ENCODE measurements at places on chromosomes 1 and 21. TPM values are rescaled to one million over a fixed set of nuclear protein-coding genes. Genes with fewer than 3 reads are reported as not detected.

The NPPB gene
- not detected for total RNA-seq

The ACBD3 gene
- 45.5 TPM for total RNA-seq

The IGFN1 gene
- total RNA-seq = 0.12 TPM

The EXO5 gene
- total RNA-seq = 7.8 TPM

The IFT25 gene
- total RNA-seq = 39.5 TPM

DNA sequence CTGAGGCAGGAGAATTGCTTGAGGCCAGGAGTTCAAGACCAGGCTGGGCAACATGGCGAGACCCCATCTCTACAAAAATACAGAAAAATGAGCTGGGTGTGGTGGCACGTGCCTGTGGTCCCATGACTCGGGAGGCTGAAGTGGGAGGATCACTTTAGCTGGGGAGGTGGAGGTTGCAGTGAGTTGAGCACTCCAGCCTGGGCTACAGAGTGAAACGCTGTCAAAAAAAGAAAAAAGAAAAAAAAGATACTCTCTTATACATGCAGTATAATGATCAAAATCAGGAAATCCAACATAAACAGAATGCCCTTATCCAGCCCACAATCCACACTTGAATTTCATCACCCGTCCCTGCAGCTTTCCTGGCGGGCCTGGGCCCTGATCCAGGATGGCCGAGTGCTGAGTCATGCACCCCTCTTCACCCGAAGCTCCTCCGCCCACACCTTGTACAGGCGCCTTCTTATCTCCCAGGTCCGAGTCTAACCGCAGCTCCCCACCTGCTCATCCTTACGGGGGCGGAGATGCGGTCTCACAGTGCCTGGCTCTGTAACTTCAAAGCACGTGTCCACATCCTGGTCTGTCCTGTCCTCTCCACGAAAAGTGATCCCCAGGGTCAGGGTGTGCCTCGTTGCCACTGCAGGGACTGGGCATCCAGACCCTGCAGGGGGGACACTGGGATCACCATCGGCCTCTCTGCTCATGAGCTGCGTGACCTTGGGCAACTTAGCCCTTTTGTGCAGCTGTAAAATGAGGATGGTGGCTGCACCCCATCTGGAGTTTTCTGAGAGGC, 120.2 kb upstream of the SLC45A1 start:
- H3K36me3 ChIP-seq = no peaks in the 10 kb centered on the region
- H3K4me3 ChIP-seq = no peak overlapping the region
- no peaks in the 10 kb centered on the region for H3K27me3 ChIP-seq
- peak overlapping the region; percentile 43 for H3K27ac ChIP-seq
- H3K4me1 ChIP-seq = peaks cover 2% of the 10 kb centered on the region

DNA sequence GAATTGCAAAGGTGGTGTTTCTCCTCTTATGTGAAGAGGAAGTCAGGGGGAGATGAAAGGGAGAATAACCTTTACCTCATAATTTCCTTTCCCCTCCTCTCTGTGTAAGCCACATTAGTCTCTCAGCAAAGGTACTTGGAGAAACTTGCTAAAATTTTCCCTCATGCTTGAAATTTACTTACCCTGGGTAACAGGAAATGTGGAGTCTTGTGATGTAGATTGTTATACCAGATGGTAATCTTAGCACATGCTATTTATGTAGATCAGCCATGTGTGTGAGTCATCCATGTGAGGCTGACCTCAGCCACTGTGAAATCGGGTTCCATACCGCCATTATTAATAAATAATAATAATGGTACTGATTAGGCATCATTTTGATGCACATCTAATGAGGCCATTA, 128.4 kb downstream of the TGFB2 start:
- no peak overlapping the region for H3K27ac ChIP-seq
- H3K36me3 ChIP-seq = no peaks in the 10 kb centered on the region
- peaks cover 2% of the 10 kb centered on the region for H3K4me1 ChIP-seq

DNA sequence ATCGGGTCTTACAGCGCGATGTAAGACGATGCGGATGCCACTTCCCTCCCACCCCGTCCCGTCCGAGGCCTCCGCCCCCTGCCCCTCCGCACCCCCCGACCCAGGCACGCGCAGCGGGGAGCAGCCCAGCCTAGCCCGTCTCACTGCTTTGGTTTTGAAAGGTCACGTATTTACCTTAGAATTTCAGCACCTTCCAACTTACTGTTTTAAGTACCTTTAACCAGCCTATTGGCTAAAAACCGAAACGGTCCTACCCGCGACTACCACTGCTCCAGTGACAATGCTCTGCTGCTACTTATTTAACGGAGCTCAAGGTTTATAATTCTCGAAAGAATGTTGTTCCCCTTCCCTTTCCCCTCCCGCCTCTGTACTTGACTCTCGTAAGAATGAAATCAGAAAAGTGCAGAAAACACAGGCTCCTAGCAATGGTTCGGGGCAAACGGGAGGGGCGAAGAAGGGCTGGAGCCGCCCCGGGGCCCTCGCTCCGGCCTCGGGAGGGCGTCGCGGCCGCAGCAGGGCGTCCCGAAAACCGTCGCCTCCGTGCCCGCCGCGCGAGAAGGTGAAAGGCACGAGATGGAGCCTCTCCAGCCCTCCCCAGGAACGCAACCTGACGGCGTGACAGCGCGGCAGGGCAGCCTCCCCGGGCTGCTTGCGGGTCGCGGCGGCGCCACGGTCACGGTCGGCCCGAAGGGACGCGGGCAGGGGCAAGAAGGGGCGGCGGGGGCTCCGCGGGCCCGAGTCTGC, 667 bp downstream of the TMEM50B start:
- peak overlapping the region; percentile 91 for H3K27ac ChIP-seq
- no peaks in the 10 kb centered on the region for H3K36me3 ChIP-seq
- peak overlapping the region; percentile 87 for H3K4me3 ChIP-seq
- DNase-seq = peak; percentile 56

DNA sequence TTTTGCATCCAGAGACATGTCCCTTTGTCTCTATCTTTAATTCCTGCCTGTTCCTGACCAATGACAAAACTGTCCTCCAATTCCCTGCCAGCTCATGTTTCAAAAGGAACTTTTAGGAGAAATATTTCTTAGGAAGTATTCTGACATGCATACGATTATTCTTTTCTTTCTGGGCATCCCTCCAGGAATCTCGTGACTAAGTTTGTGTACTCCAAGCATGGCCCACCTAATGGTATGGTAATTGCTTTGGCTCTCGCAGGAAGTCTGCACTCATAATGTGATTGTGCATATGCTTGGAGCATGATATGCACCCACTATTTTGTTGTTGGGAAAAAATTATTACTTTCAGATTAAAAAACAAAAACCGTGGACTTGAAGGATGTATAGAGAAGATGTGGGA, 256.4 kb downstream of the PRDM2 start:
- no peaks in the 10 kb centered on the region for H3K4me1 ChIP-seq
- DNase-seq = no peak
- no peak overlapping the region for H3K4me3 ChIP-seq
- H3K27me3 ChIP-seq = no peaks in the 10 kb centered on the region

DNA sequence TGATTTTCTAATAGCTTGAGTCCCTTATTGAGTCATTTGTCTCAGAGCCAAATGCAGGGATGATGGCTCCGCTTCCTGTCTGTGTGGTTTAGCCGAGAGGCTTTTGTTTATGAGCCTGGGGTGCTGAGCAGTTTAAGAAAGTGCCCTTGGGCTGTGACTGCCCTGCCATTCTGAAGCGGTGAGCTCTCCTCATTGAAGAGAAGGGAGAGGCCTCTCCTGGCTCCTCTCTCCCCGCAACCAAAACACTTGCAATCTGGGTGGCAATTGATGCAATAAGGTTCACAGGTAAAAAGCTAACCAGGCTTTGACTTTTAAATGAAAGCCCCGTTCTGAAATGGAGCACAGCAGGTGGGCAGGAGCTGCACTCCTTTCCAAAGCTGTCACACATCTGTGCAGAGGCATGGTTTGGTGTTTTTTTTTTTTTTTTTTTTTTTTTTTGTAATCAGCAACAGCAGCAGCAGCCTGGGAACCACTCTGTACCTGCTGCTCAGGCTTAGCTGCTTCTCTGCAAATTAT, 403.7 kb downstream of the SIPA1L2 start:
- no peak for DNase-seq
- no peaks in the 10 kb centered on the region for H3K27me3 ChIP-seq

DNA sequence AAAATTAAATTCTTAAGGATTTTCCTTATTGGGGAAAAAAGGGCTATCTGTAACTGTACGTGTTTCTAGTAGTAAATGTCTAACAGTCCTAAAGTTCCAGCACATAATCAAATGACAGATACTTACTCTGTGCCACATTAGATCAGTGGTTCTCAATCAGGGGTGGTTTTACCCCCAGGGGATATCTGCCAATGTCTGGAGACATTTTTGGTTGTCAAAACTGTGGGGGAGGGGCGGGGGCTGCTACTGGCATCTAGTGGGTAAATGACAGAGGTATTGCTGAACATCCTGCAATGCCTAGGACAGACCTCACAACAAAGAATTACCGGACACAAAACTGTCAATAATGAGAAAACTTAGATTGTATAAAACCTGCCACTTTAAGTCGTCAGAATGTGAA, 33.4 kb upstream of the PTPRC start:
- H3K4me3 ChIP-seq = no peak overlapping the region
- H3K4me1 ChIP-seq = no peaks in the 10 kb centered on the region
- no peak overlapping the region for H3K27ac ChIP-seq

- H3K4me3 ChIP-seq = no peak overlapping the region
- no peaks in the 10 kb centered on the region for H3K36me3 ChIP-seq
- no peak for DNase-seq
- no peak overlapping the region for H3K27ac ChIP-seq
- H3K27me3 ChIP-seq = no peaks in the 10 kb centered on the region
These were observed 3.1 kb upstream of the KCNE2 start for GRCh38 chr21:34360488-34361241.
